Forelimb muscle (tissue), 1 donor: ENCODE measurements at places on chromosomes 13 and 19.

- no peak for DNase-seq
These were observed 56.0 kb downstream of the ZNF536 start for GRCh38 chr19:30428092-30428680.

- no peak for DNase-seq
These were observed 21.4 kb upstream of the MICU2 start for GRCh38 chr13:21625366-21625765.

- no peak for DNase-seq
These were observed 1816.8 kb downstream of the OLFM4 start for GRCh38 chr13:54845351-54845965.

GRCh38 chr13:94087100-94087499 lies 392.4 kb downstream of the DCT start:
- no peak for DNase-seq

- DNase-seq: no peak
These were observed 2.1 kb upstream of the ADPRHL1 start for GRCh38 chr13:113455384-113455783.

DNA sequence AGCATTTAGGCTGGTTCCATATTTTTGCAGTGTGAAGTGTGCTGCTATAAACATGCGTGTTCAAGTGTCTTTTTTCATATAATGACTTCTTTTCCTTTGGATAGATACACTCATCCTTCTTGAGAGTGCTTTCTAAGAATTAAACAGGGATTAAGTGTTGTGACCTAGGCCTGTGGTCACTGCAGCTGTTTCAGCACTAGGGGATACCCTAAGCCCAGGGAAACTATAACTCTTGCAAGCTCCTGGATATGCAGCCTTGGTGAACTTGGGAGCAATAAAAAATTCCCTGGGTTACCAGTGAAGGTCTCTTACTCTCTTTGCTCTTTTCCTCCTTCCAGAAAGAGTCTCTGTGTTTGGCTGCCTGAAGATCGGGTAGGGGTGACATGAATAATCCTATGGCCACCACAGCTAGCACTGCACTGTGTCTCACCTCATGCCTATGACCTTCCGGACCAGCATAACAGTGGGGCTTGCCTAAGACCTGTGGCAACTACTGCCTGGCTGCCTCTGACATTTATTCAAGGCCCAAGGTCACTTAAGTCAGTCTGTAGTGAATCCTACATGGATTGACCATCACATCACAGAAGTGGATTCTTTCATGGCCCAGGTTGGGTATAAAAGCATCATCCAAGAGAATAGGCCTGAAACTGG lies 799.7 kb downstream of the DACH1 start:
- no peak for DNase-seq

GRCh38 chr13:59144700-59145099 lies 1019.0 kb downstream of the DIAPH3 start:
- no peak for DNase-seq

DNA sequence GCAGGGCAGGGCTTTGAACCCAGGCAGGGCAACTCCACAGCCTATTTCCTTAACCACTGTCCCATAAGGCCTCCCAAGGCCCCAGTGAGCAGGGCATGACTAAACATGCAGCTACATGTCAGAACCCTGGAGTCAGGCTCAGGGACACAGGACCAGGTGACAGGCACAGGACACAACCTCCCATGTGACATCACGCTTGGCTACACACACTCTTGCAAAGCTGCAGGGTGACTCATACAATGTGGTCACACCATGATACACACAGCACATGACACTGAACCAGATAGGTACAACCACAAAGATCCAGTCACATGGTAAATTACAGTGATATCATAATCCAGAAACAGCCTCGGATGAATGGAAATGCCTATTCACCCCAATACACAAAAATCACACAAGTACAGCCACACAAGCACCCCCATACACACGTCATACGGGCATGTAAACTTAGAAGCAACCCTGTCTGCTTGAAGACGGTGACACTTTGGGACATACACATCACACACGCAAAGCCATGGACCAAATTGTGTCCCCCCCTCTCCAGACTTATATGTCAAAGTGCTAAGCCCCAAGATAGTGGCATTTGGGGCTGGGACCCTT lies 14.5 kb downstream of the KLK4 start:
- DNase-seq: no peak
